ENCODE measurements at places on chromosomes 4 and X. TPM values are rescaled to one million over a fixed set of nuclear protein-coding genes. Genes with fewer than 3 reads are reported as not detected.

PNMA6F gene
- total RNA-seq, result not detected

ANTXR2 gene
- total RNA-seq, result 30.4 TPM

HTN3 gene
- not detected for total RNA-seq

GPM6B gene
- 17.3 TPM for total RNA-seq

DNA sequence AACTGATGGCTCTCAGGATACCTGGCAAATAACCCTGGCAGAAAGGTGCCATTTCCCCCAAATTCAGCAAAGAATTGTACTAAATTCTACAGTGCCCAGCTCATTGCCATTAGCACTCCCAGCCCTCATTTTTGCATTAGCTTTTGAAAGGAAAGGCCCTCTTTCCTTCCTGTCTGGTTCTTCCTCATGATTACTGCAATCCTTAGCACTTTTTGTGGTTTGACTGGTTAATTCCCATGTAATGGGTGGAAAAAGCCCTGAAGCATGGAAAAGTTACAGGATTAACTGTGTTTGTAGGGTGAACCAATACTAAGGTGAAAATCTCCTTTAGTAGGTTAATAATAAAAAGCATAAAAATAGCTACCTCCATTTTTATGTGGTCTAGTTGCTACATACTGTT lies 139.5 kb downstream of the NPNT start:
- H3K27me3 ChIP-seq, result no peaks in the 10 kb centered on the region
- no peak for DNase-seq
- H3K36me3 ChIP-seq, result no peaks in the 10 kb centered on the region
- no peak overlapping the region for H3K27ac ChIP-seq

GRCh38 chrX:118257781-118258180 lies 88.1 kb upstream of the WDR44 start:
- no peaks in the 10 kb centered on the region for H3K36me3 ChIP-seq
- peaks cover 3% of the 10 kb centered on the region for H3K27me3 ChIP-seq
- no peak overlapping the region for H3K27ac ChIP-seq

DNA sequence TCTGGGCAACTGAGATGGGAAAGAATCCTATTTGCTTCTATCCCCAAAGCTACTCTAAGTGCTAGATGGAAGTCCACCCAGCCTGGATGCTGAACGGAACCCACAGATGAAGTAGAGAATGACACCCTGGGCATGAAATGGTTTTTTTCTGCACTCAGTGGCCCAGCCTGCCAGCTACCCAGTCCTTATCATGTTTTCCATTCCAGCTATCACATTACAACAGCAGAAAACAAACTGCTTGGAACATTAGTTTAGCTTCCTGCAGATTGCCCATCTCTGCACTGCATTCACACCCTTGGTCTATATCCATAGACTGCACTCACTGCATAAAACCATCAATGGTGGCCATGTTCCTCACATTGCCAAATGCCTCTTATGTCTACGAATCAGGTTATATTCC lies 79.1 kb downstream of the NYX start:
- no peaks in the 10 kb centered on the region for H3K27me3 ChIP-seq
- H3K36me3 ChIP-seq, result peaks cover 9% of the 10 kb centered on the region
- H3K4me3 ChIP-seq, result no peak overlapping the region
- DNase-seq, result no peak

DNA sequence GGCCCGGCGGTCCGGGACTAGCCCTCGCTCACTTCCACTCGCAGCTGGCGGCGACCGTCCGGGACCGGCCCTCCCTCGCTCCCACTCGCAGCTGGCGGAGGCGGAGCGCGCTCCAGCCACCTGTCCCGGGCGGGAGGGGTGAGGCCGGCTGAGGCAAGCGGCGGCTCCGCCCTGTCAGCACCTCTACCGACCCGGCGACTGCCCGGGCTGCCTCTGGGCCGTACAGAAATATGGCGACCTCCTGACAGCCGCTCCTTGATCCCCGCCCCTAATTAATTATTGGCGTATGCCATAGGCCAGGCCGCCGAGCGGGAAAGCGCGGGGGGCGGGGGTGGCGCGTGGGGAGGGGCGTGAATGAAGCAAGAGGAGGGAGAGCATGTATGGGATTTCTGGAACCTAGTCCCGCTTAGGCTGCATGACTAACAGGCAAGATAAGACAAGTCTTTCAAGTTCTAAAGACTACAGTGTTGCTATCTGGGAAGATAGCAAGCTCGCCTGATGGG lies at the start of gene MORC4:
TSS of gene MORC4 (minus strand) at position 200 of the 503 bp plus-strand sequence. CDS start 243 bp downstream, outside the sequence.
- peaks cover 6% of the 10 kb centered on the region for H3K4me1 ChIP-seq
- peak within 1 kb of the TSS; percentile 86 for H3K27ac ChIP-seq
- H3K27me3 ChIP-seq, result no peaks in the 10 kb centered on the region
- DNase-seq, result peak; percentile 79

- no peak overlapping the region for H3K27ac ChIP-seq
- no peaks in the 10 kb centered on the region for H3K27me3 ChIP-seq
- DNase-seq, result no peak
- H3K4me1 ChIP-seq, result no peaks in the 10 kb centered on the region
- no peak overlapping the region for H3K4me3 ChIP-seq
- H3K36me3 ChIP-seq, result no peaks in the 10 kb centered on the region
Measured at GRCh38 chrX:21638311-21638710, 19.8 kb downstream of the KLHL34 start.

DNA sequence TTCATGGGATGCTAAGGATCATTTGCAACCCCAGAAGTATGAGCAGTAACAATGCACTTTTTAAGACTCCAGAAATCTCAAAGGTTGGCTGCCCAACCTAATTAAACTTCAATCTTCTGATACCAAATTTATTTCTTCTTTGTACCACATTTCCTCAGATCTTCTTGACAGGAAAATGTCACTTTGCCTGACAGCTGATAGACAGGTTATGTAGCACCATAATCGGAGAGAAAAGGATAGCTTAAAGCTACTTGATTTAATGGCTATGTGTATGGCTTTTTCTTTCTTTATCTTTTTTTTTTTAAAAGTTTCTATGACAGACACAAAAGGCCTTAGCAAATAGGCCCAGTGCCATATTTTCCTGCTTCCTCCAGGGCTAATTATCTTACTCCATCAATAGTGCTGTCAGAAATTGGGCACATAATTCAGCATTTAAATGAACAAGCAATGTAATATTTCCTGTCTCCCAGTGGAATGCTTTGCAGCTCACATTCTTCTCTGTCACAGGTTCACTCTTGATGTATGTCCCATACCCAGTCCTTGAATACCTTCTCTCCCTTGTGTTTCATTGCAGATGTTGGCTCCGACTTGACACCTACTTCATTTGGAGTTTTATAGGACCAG lies 795.7 kb downstream of the ADGRL3 start:
- peaks cover 4% of the 10 kb centered on the region for H3K36me3 ChIP-seq
- no peak overlapping the region for H3K27ac ChIP-seq
- peaks cover 31% of the 10 kb centered on the region for H3K27me3 ChIP-seq
- H3K4me3 ChIP-seq, result no peak overlapping the region
- H3K4me1 ChIP-seq, result peaks cover 8% of the 10 kb centered on the region

GRCh38 chr4:146271466-146271865 lies 57.1 kb downstream of the REELD1 start:
- H3K36me3 ChIP-seq, result no peaks in the 10 kb centered on the region
- no peak overlapping the region for H3K27ac ChIP-seq
- no peak overlapping the region for H3K4me3 ChIP-seq
- no peaks in the 10 kb centered on the region for H3K4me1 ChIP-seq
- H3K27me3 ChIP-seq, result no peaks in the 10 kb centered on the region
- DNase-seq, result no peak

GRCh38 chrX:17842769-17843525 lies 18.2 kb downstream of the RAI2 start:
- no peaks in the 10 kb centered on the region for H3K4me1 ChIP-seq
- H3K27ac ChIP-seq, result no peak overlapping the region
- DNase-seq, result no peak
- no peaks in the 10 kb centered on the region for H3K36me3 ChIP-seq
- H3K27me3 ChIP-seq, result peaks cover 5% of the 10 kb centered on the region
- no peak overlapping the region for H3K4me3 ChIP-seq

DNA sequence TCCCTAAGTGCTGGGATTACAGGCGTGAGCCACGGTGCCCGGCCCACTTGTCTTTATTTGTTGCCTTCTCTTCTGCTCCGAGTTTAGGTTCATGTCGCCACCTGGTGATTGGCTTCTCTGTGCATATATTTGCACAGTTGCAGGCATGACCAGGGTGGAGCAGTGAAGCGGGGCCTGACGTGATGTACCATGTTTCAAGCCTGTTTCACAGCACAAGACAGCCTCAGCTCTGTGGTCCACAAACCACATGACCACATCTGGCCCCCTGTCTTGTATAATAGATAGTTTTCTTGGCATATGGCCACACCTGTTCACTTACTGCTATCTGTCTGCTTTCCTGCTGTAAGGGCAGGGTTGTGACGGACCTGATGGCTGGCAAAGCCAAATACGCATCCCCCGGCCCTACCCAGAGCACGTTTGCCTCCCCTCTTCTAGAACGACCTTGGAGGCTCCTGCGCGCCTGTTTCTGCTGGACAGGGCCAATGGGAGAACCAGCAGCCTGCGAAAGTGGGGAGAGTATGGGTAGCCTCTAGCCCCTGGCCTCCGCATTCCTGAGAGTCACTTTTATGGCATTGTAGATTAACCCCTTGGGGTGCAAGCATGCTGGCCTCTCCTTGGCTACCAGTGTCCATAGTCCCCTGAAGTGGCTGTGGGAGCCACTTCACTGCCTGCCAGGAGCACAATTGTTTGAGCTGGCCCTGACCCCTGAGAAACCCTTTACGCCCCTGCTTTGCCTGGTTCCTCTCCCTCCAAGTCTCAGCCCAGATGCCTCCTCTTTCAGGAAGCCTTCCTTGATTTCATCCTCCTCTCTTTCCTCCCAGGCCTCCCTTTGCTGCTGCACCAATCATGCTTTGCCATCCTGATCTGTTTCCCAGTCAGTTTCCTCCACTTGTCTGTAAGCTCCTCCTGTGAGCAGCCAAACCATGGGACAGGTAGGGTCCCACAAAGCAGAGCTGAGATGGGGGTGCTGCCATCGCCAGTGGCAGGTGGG lies 6.0 kb upstream of the SH3TC1 start:
- peak overlapping the region; percentile 63 for H3K27ac ChIP-seq
- no peaks in the 10 kb centered on the region for H3K36me3 ChIP-seq
- no peak for DNase-seq
- no peaks in the 10 kb centered on the region for H3K27me3 ChIP-seq

- no peaks in the 10 kb centered on the region for H3K36me3 ChIP-seq
- DNase-seq, result no peak
- no peaks in the 10 kb centered on the region for H3K27me3 ChIP-seq
- H3K27ac ChIP-seq, result no peak overlapping the region
- H3K4me3 ChIP-seq, result no peak overlapping the region
Measured at GRCh38 chr4:138561906-138562305, 319.8 kb upstream of the SLC7A11 start.

GRCh38 chr4:34181891-34182290 lies 2062.4 kb downstream of the ARAP2 start:
- peak overlapping the region; percentile 8 for H3K27ac ChIP-seq
- H3K36me3 ChIP-seq, result no peaks in the 10 kb centered on the region
- no peaks in the 10 kb centered on the region for H3K27me3 ChIP-seq
- no peak for DNase-seq
- H3K4me3 ChIP-seq, result peak overlapping the region; percentile 12

- H3K4me1 ChIP-seq, result no peaks in the 10 kb centered on the region
- no peaks in the 10 kb centered on the region for H3K27me3 ChIP-seq
- H3K36me3 ChIP-seq, result peaks cover 22% of the 10 kb centered on the region
Measured at GRCh38 chr4:422587-422986, 76.4 kb downstream of the ZNF721 start.

DNA sequence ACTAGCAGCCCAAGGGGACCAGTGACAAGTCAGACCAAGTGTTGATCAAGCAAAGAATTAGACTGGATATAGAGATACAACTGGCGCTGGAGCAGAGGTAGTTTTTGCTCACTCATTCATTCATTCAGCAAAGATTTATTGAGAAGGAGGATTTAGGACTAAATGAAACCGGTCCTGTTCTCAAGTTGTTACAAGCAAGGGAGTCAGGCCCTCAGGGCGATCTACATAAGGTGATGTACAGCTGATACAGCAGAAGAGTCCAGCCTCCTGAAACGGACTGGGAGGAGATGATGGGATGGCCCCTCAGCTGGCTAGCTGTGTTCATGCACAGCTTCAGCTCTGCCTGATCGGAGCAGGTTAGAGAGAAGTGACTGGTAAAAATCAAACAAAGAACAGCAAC lies 242.4 kb downstream of the FBXW7 start:
- no peaks in the 10 kb centered on the region for H3K36me3 ChIP-seq
- H3K27ac ChIP-seq, result no peak overlapping the region
- H3K4me1 ChIP-seq, result peaks cover 10% of the 10 kb centered on the region
- no peak overlapping the region for H3K4me3 ChIP-seq
- DNase-seq, result no peak
- peaks cover 5% of the 10 kb centered on the region for H3K27me3 ChIP-seq

DNA sequence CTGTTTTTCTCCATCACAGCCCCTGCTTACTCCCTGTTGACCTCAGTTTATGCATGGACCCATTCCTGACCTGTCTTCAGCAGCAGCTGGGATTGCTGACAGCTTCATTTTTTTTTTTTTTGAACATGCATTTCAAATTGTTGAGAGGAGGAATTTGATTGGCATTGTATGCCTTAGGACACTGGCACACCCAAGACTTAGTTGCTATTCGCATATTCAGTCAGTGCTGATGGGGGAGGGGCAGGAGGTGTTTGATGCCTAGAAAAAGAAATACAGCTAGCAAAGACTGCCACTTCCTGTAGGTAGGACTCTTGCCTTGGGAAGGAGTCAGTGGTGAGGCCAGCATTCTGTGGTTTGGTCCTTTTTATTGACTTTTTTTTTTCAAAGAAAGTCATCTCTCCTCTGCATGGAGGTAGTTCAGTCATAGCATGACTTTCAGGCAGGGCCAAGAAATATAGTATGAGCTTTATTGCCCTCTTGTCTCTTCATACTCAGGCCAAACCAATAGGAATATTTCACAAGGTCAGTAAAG lies 33.6 kb upstream of the XK start:
- no peak overlapping the region for H3K27ac ChIP-seq
- H3K27me3 ChIP-seq, result no peaks in the 10 kb centered on the region
- no peaks in the 10 kb centered on the region for H3K36me3 ChIP-seq
- no peaks in the 10 kb centered on the region for H3K4me1 ChIP-seq

DNA sequence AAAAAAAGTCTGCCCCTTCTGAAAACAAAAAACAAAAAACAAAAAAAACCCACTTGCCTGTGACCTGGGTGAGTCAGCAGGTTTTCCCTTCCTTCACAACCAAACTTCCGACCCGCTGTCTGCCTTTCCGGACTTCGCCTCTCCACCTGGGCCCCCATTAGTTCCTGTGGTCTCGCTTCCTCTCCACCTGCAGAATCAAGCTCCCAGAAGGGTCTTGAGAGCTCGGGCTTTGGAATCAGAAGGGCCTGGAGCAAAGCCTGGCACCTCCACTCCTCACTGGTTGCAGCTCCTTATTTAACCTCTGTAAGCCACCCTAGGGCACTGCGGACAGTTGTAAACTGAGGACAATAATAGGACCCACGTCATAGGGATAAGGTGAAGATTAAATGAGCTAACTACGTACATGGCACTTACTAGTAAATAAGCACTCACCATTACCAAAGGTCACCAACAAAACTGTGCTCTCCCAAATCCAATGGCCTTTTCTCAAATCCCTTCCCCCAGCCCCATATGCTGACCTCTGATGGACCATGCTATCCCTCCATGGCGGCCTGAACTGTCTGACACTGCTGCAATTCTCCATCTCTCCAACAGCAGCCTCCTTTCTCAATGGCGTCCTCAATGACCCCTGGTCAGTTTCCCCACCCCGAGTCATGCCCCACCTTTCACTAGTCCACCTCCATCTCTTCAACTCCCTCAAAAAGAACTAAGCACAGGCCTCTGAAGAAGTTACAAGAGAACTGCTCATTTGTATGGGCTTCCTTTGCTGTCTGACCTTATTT lies 64.2 kb downstream of the IRF2 start:
- H3K36me3 ChIP-seq, result peaks cover 46% of the 10 kb centered on the region
- no peak for DNase-seq
- no peak overlapping the region for H3K4me3 ChIP-seq
- H3K4me1 ChIP-seq, result peaks cover 38% of the 10 kb centered on the region
- H3K27ac ChIP-seq, result no peak overlapping the region

All from type B pancreatic cell (in vitro differentiated cells).